Pons (tissue), 1 donor: ENCODE measurements at places on chromosomes 5 and 9.

GRCh38 chr5:76174101-76174500, 90.9 kb downstream of the SV2C start:
- no peak for DNase-seq

DNA sequence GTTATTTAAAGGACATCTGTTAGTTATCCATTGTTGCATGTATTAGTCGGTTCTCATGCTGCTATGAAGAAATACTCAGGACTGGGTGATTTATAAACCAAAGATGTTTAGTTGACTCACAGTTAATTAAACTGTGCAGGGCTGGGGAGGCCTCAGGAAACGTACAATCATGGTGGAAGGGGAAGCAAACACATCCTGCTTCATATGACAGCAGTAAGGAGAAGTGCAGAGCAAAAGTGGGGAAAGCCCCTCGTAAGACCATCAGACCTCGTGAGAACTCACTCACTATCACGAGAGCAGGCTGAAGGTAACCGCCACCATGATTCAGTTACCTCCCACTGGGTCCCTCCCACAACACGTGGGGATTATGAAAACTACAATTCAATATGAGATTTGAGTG, 2064.1 kb downstream of the MAT2B start:
- DNase-seq, result no peak

DNA sequence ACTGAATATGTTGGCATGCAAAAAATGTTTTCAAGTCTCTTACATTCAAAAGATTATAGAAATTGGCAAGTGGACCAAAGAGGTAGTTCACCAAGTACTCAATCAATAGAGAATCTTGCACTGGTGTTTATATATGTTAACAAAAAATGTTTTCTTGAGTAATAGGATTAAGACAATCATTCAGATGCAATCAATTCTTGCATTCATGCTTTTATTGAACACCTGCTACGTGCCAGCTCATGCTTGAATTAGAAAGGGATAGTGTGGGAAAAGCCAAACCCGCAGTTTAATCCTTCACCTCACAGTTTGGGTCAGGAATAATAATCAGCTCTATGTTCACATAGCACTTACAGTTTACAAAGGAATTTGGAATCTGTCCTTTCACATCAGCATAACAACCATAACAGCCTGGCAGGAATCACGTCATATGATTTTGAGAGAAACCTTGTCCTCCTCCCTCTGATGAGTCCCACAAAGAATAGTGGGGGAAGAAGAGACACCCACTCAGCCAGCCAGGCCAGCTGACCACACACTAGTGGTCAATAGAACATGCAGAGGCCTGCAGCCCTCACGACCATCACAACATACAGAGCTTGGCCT, 36.8 kb upstream of the FRRS1L start:
- no peak for DNase-seq

GRCh38 chr9:108783326-108783725, 72.5 kb downstream of the ACTL7B start:
- no peak for DNase-seq

GRCh38 chr9:12822111-12822510, 47.3 kb downstream of the LURAP1L start:
- DNase-seq, result no peak

DNA sequence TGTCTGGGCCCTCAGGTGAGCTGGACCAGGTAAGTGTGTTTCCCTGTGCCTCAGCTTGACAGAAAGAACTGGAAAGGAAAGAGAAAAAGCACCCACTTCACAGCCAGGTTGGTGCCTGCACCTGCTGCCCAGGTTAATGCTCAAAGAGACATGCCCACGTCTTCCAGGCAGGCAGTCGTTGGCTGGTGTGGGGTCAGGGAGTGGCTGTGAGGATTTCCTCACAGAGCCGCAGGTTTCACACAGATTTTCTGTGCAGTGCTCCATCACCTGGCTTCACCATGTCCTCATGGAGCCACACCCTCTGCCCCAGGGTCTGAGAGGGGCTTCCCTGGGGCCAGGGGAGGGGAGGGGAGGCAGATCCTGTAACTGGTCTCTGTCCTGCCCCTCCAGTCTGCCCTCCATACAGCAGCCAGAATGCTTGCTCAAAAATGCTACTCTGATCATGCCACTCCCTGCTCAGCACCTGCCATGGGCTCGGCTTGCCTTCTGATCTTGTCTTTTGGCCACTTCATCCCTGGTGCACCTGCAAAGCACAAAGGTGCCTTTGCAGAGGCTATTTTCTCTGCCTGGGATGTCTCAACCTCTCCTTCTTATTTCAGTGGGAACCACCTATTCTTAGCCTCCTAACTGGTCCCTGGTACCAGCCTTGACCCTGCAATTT, 82.5 kb upstream of the UBTD2 start:
- DNase-seq, result no peak

DNA sequence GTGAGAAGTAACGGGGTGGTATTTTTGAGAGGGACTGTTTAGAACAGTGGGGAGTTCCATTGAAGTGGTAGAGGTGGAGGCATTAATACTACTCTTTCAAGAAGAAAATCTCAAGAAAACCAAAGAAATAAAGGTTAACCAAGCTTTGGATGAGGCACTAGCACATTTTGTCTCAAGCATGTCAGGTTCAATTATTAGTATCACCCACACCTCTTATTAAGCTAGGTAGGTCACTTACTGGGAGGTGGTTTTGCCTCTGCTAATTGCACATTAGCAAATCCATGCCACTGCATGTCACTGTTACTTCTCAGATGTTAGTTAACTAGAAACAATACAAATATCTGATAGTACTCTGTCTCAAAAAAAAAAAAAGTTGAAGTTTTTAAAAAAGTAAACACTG, 10.2 kb downstream of the RABGAP1 start:
- DNase-seq, result no peak

DNA sequence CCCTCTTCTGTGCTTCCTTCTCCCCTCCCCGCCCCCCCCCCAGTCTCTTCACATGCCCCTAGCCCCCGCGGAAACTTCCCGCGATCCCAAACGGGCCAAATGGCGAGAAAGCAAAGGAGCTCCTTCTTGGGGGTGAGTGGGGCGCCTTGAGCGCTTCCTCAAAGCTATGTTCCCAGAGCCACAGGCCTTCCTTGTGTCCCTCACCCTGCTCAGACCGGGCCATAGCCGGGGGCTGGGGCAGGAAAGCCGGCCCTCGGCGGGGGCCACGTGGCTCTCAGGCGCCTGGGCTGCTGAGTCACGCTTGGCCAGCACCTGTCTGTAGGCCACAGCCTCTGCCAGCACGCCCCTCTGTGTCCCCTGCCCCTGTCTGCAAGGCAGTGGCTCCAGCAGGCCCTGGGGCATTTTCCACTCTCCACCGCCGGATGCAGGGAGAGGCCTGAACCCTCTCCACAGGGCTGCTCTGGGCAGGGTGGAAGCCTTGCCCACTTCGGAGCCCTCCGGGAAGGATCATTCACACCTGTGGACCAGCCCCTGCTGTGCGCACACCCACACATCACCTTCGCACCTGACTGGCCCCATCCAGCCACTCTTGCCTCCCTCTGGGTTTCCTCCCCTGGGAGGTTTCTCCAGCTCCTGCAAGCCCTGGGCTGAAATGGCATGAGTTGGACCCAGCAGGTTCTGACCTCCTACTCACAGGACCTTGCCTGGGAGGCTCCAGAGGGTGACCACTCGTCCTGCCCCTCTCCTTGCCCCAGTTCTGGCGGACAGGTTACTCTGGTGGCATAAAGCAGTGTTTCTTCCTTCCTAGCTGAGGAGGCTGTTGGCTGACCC, 1.2 kb upstream of the SQSTM1 start:
- peak; percentile 62 for DNase-seq

DNA sequence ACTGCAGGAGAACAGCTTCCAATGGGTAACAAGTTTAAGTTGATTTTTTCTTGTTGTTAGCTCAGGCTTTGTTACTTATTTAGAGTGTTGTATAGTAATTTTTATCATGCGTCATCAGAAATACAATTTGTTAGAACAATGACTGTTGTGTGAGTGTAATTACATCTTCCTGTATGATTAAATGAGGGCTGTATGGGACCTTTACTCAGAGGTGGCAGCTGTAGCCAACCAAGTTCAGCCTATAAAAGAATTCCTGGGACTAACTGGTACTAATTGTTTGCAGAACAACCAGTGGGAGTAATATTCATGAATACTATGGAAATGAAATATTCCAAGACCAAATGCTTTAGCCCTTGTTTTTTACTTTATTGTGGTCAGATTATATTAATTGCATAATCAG, 30.8 kb upstream of the TJP2 start:
- peak; percentile 27 for DNase-seq

GRCh38 chr5:133287500-133287899, 235.7 kb downstream of the HSPA4 start:
- DNase-seq, result peak; percentile 59

GRCh38 chr5:68817632-68818031, 276.2 kb upstream of the SLC30A5 start:
- DNase-seq, result no peak

- DNase-seq, result no peak
Measured at GRCh38 chr9:130140706-130141105, 31.5 kb upstream of the NCS1 start.

- no peak for DNase-seq
Measured at GRCh38 chr9:13378154-13378553, 98.7 kb upstream of the MPDZ start.

GRCh38 chr5:158534203-158534602, 565.5 kb downstream of the EBF1 start:
- DNase-seq, result no peak

DNA sequence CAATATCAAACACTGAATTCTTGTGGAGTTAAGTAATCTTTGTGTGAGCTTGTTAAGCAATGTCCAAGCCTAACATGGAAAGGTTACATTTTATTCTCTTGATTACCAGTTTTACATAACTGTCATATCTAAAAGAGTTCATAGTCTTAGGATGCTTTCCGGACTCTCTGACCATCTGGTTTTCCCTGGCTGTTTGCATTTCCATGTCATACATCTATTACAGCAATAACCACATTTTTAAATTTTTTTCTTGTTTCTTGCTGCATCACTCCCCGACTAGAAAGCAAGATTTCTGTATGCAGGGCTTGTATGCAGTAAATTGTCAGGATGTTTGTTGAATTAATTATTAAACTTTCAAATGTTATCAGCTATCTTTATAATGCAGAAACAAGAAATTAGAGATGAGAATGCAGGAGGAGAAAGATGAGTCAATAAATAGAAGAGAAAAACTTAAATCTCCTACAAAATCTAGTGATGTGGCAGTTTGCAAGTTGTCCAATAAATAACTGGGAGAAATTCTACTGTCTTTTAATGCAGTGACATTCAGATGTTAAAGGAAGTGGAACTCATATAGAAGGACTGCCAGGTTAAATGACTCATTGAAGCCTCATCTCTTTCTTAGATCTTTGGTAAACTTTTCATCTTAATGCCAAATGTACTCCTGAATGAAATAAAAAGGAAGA, 179.6 kb upstream of the SGCD start:
- DNase-seq, result no peak

DNA sequence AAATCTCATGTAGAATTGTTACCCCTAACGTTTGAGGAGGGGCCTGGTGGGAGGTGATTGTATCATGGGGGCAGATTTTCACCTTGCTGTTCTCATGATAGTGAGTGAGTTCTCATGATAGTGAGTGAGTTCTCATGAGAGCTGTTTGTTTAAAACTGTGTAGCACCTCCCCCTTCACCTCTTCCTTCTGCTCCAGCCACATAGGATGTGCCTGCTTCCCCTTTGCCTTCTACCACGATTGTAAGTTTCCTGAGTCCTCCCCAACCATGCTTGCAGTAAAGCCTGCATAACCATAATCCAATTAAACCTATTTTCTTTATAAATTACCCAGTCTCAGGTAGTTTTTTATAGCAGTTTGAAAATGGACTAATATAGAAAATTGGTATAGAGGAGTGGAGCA, 1783.7 kb upstream of the CDH9 start:
- no peak for DNase-seq

GRCh38 chr9:5122116-5122515, 63.3 kb downstream of the INSL6 start:
- no peak for DNase-seq

GRCh38 chr5:131792896-131793295, 3.9 kb downstream of the FNIP1 start:
- no peak for DNase-seq

DNA sequence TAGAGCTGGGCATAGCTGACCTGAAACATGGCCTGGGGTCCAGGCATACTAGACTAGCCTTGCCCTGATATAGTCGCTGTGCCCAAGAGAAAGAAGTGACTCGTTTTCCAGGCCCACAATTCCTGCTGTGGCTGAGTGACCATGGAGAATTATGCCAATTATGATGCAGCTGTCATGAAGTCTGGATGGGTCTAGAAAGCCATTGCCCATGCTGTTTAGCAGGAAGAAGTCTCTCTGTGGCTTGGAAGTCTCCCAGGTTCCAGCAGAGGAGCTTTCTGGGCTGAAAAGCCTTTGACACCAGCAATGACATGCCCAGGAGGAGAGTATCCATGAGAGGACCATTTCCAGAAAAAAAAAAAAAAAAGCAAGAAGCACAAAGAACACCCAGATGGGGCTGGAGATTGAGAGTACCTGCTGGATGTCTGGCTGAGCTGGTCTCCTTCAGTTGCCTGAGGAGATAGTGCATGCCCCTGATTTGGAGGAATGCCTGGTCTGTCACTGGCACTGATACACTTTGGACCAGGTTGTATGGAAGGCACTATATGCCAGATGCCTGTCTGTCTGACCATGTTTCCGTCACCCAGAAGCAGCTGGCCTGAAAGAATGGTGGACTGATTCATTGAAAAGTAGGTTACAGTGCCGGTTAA, 128.0 kb upstream of the EPB41L4A start:
- no peak for DNase-seq

GRCh38 chr5:96658272-96658671, 3.9 kb upstream of the CAST start:
- no peak for DNase-seq

GRCh38 chr5:116360008-116360853, 214.4 kb downstream of the SEMA6A start:
- DNase-seq, result no peak

DNA sequence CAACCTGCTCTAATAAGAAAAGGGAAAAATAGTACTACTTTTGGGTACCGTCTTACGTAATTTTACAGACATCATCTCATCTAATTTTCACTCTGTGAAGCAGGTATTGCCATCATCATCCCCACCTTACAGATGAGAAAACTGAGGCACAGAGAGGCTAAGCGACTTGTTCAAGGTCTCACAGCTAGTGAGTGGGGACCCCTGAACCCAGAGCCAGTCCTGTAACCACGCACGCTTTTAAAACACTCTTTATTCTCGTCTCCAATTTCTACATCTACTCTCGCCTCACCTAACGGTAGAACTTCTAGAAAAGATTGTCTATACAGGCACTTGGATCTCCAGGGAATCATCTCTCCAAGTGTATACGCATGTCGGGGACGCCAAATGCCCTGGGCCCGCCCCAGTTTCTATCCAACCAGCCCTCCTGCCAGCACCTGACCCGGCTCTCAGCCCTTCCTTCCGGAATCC, 1.5 kb upstream of the TRAF1 start:
- DNase-seq, result no peak

- DNase-seq, result no peak
Measured at GRCh38 chr5:100641833-100642232, 106.7 kb downstream of the FAM174A start.

GRCh38 chr9:19922476-19923118, 133.8 kb upstream of the SLC24A2 start:
- DNase-seq, result peak; percentile 95

DNA sequence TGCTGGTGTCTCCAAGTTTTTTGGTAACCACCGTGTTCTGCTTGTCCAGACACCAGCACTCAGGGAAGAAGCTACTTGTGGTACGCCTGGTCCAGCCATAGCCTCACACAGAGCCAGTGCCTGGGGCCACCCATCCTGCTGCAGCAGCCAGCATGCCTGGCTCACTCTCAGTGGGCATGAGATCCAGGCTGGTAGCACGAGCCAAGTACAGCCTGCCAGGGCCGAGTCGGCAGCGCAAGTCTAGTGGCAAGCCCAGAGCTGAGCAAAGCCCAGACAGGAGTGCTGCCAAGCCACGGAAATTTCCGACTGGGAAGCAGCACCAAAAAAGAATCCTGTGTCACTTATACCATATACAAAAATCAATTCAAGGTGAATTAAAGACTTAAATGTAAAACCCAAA, 36.3 kb upstream of the FBXL17 start:
- DNase-seq, result peak; percentile 26
